HFFc6 (cell line): ENCODE measurements at places on chromosomes 5 and 9. TPM values are rescaled to one million over a fixed set of nuclear protein-coding genes. Genes with fewer than 3 reads are reported as not detected.

CDK9 gene
- total RNA-seq: 55.1 to 58.3 TPM (median 58.2 TPM) in 3 replicates

TMC1 gene
- 0.28 and 0.91 TPM in 2 replicates for total RNA-seq

- H3K27me3 ChIP-seq: no peaks in the 10 kb centered on the region
- no peak overlapping the region for H3K27ac ChIP-seq
- DNase-seq: no peak
- no peak overlapping the region for H3K4me3 ChIP-seq
- peaks cover 19% of the 10 kb centered on the region for H3K36me3 ChIP-seq
Observed at GRCh38 chr5:60972231-60972630, 27.2 kb downstream of the NDUFAF2 start.

CDH10 gene
- total RNA-seq: 0.30 to 0.71 TPM in 2 of 3 replicates, not detected in the other

GRCh38 chr5:154646745-154647113 lies 108.4 kb upstream of the LARP1 start:
- no peaks in the 10 kb centered on the region for H3K36me3 ChIP-seq
- H3K27me3 ChIP-seq: peaks cover 13% of the 10 kb centered on the region
- no peak overlapping the region for H3K27ac ChIP-seq
- H3K4me1 ChIP-seq: peaks cover 13% of the 10 kb centered on the region
- peak overlapping the region; percentile 62; the same call in 1 of the 2 replicates for H3K4me3 ChIP-seq
- no peak for DNase-seq

ORM2 gene
- not detected in 2 replicates for total RNA-seq

RELL2 gene
- 2.7 to 4.6 TPM (median 3.6 TPM) in 3 replicates for total RNA-seq

CARD6 gene
- total RNA-seq: 1.5 to 3.4 TPM (median 1.6 TPM) in 3 replicates

- no peaks in the 10 kb centered on the region; the same call in 1 of the 2 replicates for H3K27me3 ChIP-seq
- H3K4me3 ChIP-seq: no peak overlapping the region
- no peaks in the 10 kb centered on the region for H3K4me1 ChIP-seq
Observed at GRCh38 chr9:20997503-20998076, 33.9 kb downstream of the HACD4 start.

CRB2 gene
- total RNA-seq: not detected in 2 replicates

GRCh38 chr5:147464211-147464610 lies 45.7 kb downstream of the DPYSL3 start:
- H3K36me3 ChIP-seq: peaks cover 14% of the 10 kb centered on the region
- H3K4me3 ChIP-seq: no peak overlapping the region
- H3K27me3 ChIP-seq: peaks cover 1% of the 10 kb centered on the region; the same call in 1 of the 2 replicates
- H3K4me1 ChIP-seq: peaks cover 28% of the 10 kb centered on the region
- DNase-seq: peak; percentile 29
- H3K27ac ChIP-seq: no peak overlapping the region

DNA sequence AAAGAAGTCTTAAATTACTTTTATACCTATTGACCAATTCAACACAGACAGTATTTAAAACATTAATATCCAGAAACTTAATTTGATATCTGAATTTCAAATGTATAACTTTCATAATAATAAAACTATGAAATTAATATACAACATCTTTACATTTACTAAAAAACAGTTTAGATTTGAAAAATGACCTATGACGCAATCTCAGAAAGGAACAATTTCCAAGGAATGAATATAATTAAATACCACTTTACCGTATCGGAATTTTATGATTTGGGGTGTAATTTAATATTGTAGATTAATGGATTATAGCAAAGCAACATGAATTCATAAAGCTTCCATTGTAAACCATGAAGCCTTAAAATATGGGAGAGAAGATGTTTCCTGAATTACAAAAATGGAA lies 321.5 kb upstream of the TRPM3 start:
- H3K4me1 ChIP-seq: no peaks in the 10 kb centered on the region
- H3K27ac ChIP-seq: no peak overlapping the region
- H3K36me3 ChIP-seq: no peaks in the 10 kb centered on the region
- no peak overlapping the region for H3K4me3 ChIP-seq
- H3K27me3 ChIP-seq: peaks cover 12% of the 10 kb centered on the region; the same call in 1 of the 2 replicates

GRCh38 chr5:173268750-173269432 lies 33.9 kb upstream of the NKX2-5 start:
- H3K36me3 ChIP-seq: no peaks in the 10 kb centered on the region
- H3K4me1 ChIP-seq: no peaks in the 10 kb centered on the region
- no peak for DNase-seq
- peaks cover 42% of the 10 kb centered on the region for H3K27me3 ChIP-seq
- no peak overlapping the region for H3K4me3 ChIP-seq

KIF12 gene
- not detected in 3 replicates for total RNA-seq

- H3K27me3 ChIP-seq: peaks cover 19% of the 10 kb centered on the region
- H3K4me3 ChIP-seq: no peak overlapping the region
- H3K27ac ChIP-seq: no peak overlapping the region
- DNase-seq: no peak
Observed at GRCh38 chr9:70830618-70831017, 290.8 kb downstream of the TRPM3 start.

IL9 gene
- not detected in 3 replicates for total RNA-seq

- peaks cover 34% of the 10 kb centered on the region for H3K27me3 ChIP-seq
- no peak for DNase-seq
- H3K4me1 ChIP-seq: peaks cover 6% of the 10 kb centered on the region; the same call in 1 of the 2 replicates
- H3K27ac ChIP-seq: no peak overlapping the region
- no peaks in the 10 kb centered on the region for H3K36me3 ChIP-seq
- no peak overlapping the region for H3K4me3 ChIP-seq
Observed at GRCh38 chr5:151592855-151593408, 1.8 kb upstream of the FAT2 start.

SMC2 gene
- 17.7 to 35.7 TPM (median 31.2 TPM) in 3 replicates for total RNA-seq

ECM2 gene
- total RNA-seq: 0.18 and 0.34 TPM in 2 replicates

- H3K4me3 ChIP-seq: peak overlapping the region; percentile 99
- H3K27me3 ChIP-seq: peaks cover 71% of the 10 kb centered on the region
- peak overlapping the region; percentile 99 for H3K27ac ChIP-seq
- H3K4me1 ChIP-seq: peaks cover 66% of the 10 kb centered on the region
Observed at GRCh38 chr5:172768573-172769341, 2.2 kb downstream of the DUSP1 start.

EIF4E1B gene
- total RNA-seq: not detected in 3 replicates

DNA sequence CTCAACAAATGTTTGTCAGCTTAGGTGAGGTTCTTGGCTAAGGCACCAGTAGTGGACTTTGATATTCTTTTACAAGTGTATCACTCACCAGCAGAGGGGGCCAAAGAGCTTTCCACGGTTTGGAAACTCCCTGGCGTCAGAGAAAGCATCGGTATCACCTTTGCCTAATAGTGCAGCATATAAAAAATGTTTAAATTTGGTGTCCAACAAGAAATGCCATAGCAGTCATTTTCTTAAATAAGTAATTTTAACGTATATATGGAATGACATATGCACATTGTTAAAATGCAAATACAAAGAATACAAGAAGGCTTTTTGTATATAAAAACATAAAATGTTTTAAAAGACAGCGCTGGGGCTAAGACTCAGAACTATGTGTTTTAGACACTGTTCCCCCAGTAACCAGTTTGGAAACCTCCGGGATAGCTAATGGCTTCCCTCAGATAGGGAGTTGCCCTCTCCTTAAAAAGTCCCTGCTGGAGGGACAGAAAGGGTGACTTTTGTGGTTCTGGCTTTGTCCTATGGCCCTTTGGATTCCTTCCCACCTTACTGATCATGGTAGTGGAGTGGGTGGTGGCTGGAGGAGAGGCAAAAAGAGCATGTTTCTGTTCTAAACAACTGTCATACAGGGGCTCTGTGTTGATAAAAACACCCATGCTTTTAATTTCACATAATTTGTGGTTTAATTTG lies 124.6 kb downstream of the GPBP1 start:
- peak; percentile 70 for DNase-seq
- H3K4me1 ChIP-seq: peaks cover 31% of the 10 kb centered on the region
- H3K27me3 ChIP-seq: peaks cover 4% of the 10 kb centered on the region
- H3K36me3 ChIP-seq: no peaks in the 10 kb centered on the region
- H3K4me3 ChIP-seq: peak overlapping the region; percentile 85
- no peak overlapping the region for H3K27ac ChIP-seq

TJP2 gene
- 25.7 to 46.3 TPM (median 29.8 TPM) in 3 replicates for total RNA-seq

DNA sequence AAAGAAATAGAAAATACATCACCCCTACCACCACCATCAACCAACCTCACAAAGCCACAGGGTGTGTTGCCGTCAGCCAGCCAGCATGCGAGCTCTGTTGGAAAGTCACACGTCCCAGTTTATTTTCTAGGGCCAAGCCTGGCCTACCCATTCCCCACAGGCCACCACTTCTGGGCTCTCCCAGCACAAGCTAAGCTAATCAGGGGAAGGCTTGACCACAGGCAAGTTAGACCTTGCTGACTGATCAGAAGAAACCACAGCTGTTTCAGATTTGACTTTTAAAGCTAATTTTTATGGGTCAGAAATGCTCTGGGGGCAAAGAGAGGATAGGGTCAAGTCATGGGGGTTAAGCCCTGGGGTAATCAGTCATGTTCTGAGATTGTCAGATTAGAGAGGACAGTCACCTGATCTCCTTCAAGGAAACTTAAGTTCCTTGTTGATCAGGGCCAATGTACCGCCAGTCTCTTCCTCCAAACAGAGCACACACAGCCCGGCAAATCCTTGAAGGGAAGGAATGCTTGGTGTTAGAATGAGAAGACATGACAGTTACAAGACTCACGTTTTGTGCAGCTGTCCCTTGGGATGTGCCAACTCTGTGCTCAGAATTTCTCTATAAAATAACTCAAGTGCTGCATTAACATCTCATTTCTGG lies 7.6 kb downstream of the SHB start:
- peak overlapping the region; percentile 74 for H3K27ac ChIP-seq
- H3K36me3 ChIP-seq: peaks cover 23% of the 10 kb centered on the region
- DNase-seq: no peak
- peak overlapping the region; percentile 50; the same call in 1 of the 2 replicates for H3K4me3 ChIP-seq
- peaks cover 5% of the 10 kb centered on the region; the same call in 1 of the 2 replicates for H3K27me3 ChIP-seq

DNA sequence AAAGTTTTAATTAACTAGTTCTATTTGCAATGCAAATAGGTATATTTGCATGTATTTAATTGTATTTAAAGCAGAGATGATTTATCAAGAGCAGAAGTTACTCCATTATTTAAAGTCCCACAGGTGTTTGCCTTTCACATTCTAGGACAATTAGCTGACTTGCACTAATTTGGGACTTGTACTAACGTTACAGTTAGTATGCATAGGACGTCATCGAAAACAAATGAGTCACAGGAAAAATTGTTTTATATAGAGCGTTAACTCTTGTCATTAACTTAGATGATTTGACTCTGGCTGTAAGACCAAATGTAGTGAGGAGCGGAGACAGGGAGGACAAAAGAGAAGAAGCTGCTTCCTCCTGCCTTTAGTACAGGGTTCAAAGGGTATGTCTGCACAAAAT lies 126.1 kb upstream of the IFNE start:
- H3K36me3 ChIP-seq: no peaks in the 10 kb centered on the region
- no peak overlapping the region for H3K27ac ChIP-seq
- H3K27me3 ChIP-seq: no peaks in the 10 kb centered on the region; the same call in none of the 2 replicates
- no peak for DNase-seq

DNA sequence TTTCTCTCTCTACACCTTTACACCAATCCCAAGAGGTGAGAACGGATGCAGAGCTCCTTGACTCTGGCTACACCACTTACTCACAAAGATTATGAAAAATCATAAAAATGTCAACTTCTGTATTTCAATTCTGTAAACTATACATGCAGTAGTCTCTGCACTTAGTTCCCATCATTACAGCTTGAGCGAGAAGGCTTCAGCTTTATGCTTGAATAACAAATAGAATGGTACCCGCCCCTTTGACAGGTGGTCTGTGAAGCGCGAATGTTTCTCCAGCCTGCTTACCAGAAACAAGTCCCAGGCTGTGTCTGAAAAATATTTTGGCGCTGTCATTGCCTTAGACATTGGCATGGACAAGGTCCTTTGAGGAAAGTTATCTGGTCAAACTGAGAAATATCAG lies 562.4 kb upstream of the CLINT1 start:
- no peak for DNase-seq
- no peak overlapping the region for H3K27ac ChIP-seq
- no peaks in the 10 kb centered on the region; the same call in 1 of the 2 replicates for H3K36me3 ChIP-seq

- no peaks in the 10 kb centered on the region for H3K36me3 ChIP-seq
- H3K27ac ChIP-seq: peak overlapping the region; percentile 46
- no peak overlapping the region for H3K4me3 ChIP-seq
- no peaks in the 10 kb centered on the region for H3K27me3 ChIP-seq
- no peak for DNase-seq
- H3K4me1 ChIP-seq: peaks cover 50% of the 10 kb centered on the region
Observed at GRCh38 chr5:126514558-126515141, 80.4 kb downstream of the ALDH7A1 start.

OR1L4 gene
- total RNA-seq: not detected in 3 replicates

- no peaks in the 10 kb centered on the region for H3K36me3 ChIP-seq
- H3K27ac ChIP-seq: no peak overlapping the region
- DNase-seq: no peak
- H3K4me3 ChIP-seq: no peak overlapping the region
- no peaks in the 10 kb centered on the region for H3K4me1 ChIP-seq
- H3K27me3 ChIP-seq: peaks cover 8% of the 10 kb centered on the region
Observed at GRCh38 chr9:21244836-21245235, 5.0 kb upstream of the IFNA14 start.

DNA sequence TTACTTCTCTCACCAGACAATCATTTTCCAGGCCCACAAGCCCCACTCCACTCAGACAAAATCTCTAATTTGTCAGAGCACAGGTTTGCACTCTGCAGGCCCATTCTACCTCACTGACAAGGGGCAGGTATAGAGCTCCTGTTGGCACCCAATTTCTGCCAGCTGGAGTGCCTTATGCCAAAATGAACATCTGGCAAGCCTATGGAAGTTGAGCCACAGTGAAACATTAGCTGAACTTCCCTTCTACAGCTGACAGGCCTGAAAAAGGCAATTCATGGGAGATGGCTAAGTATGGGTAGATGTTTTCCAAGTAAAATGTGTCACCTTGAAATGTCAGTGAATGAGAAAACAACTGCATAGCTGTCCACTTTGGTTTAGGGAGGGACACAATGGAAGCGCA lies 87.0 kb downstream of the SPOCK1 start:
- no peaks in the 10 kb centered on the region; the same call in 1 of the 2 replicates for H3K36me3 ChIP-seq
- no peak for DNase-seq
- no peaks in the 10 kb centered on the region; the same call in 1 of the 2 replicates for H3K27me3 ChIP-seq

DNA sequence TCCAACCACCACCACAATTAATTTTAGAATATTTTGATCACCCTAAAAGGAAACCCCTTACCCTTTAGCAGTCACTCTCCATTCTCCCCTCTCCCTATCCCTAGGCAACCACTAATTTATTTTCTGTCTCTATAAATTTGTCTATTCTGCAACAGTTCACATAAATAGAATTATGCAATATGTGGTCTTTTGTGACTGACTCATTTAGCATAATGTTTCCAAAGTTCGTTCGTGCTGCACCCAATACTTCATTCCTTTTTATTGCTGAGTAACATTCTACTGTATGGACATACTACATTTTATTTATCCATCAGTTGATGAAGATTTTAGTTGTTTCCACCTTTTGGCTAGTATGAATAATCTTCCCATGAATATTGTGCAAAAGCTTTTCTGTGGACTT lies 18.2 kb upstream of the CDC20B start:
- no peak for DNase-seq
- H3K4me3 ChIP-seq: no peak overlapping the region
- H3K27ac ChIP-seq: no peak overlapping the region
